ENCODE measurements at places on chromosomes 12 and 14.

DNA sequence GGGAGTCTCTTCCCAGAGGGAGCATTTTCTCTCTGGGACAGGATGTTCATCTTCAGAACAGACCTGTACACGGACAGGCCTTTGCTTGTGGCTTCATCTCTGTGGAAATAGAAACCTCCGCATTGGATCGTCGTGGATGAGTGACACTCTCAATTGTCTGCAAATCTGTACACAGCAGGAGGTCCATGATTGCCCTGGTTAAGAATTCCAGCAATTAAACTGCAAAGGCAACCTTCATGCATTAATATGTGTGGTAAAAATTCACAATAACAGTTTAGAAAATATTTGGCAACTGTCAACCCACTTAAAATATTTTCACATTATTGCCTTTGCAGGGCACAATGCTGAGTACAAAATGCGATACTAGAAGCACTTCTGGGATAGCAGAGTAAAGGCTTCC, 149.8 kb upstream of the SFSWAP start:
- no peak for DNase-seq

GRCh38 chr12:109165599-109165998, 49.2 kb downstream of the ACACB start:
- DNase-seq = no peak

DNA sequence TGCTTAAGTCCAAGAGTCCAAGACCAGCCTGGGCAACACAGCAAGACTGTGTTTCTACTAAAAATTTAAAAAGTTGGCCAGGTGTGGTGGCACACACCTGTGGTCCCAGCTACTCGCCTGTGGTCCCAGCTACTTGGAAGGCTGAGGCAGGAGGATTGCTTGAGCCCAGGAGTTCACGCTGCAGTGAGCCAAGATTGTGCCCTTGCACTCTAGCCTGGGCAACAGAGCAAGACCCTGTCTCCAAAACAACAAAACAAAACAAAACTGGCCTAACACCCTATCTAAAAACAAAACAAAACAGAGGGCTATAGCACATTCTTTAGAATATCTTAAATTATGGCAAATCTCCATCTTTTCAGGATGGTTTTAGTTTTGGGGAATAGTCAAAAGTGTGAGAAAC, 3.1 kb upstream of the LYZ start:
- DNase-seq = no peak

DNA sequence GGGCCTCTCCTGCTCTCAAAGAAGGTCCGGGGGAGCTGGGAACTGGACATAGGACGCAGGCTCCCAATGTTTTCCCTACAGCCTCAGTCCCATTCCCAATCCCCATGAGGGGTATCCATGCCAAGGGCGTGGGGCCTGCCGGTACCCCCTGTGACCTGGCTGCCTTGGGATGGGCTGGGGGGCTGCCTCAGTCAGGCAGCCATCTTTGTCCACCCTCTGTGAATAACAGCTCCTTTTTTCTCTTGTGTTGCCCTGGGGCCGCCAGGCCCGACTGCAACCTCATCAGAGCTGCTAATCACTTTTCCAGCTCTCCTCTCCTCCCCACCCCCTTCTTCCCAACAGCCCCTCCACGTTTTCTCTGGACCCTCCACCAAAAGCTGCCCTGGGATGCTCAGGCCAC, 11.2 kb downstream of the FIGNL2 start:
- no peak for DNase-seq
